ENCODE measurements at places on chromosomes 2 and 18. TPM values are rescaled to one million over a fixed set of nuclear protein-coding genes. Genes with fewer than 3 reads are reported as not detected.

NOL4 gene
- total RNA-seq: not detected

RRM2 gene
- total RNA-seq: 6.0 TPM

MERTK gene
- 5.5 TPM for total RNA-seq

LOXL3 gene
- 1.7 TPM for total RNA-seq

NAT8 gene
- not detected for total RNA-seq

PROKR1 gene
- total RNA-seq: not detected

COLEC12 gene
- 2.1 TPM for total RNA-seq

SERPINB10 gene
- 1.0 TPM for total RNA-seq

CCBE1 gene
- total RNA-seq: 1.8 TPM

All from suprapubic skin (tissue), 4 donors.